ENCODE measurements at places on chromosomes 5 and 9. TPM values are rescaled to one million over a fixed set of nuclear protein-coding genes. Genes with fewer than 3 reads are reported as not detected.

GRCh38 chr9:20253635-20254034, 368.7 kb downstream of the MLLT3 start:
- no peak for DNase-seq

GRCh38 chr5:57299986-57300385, 126.1 kb downstream of the GPBP1 start:
- DNase-seq, result no peak

- DNase-seq, result peak; percentile 6
Observed at GRCh38 chr5:56984445-56984844, 32.5 kb upstream of the MIER3 start.

The OTULINL gene
- total RNA-seq, result 2.8 TPM

- DNase-seq, result no peak
Observed at GRCh38 chr9:93121316-93122241, 12.5 kb downstream of the NINJ1 start.

- DNase-seq, result peak; percentile 25
Observed at GRCh38 chr5:159208514-159209437, 577 bp downstream of the RNF145 start.

GRCh38 chr9:99999797-100000196, 93.3 kb downstream of the STX17 start:
- no peak for DNase-seq

DNA sequence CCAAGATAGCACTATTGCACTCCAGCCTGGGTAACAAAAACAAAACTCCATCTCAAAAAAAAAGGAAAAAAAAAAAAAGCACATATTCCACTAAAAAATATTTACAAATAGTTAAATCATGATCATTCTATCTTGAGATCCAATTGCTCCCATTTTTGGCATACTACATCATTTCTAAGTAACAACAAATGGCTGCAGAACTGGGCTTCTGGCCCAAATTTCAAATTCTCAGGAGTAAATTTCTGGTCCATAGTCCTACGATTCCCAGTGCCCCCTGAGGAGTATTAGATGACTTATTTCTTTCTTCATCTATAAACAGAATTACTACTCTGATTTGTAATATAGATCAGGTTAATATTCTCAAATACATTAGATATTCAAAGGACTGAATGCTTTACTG, 62.1 kb downstream of the CEMIP2 start:
- no peak for DNase-seq

The CNTLN gene
- 4.4 TPM for total RNA-seq

- DNase-seq, result no peak
Observed at GRCh38 chr9:27514551-27514950, 9.5 kb upstream of the IFNK start.

DNA sequence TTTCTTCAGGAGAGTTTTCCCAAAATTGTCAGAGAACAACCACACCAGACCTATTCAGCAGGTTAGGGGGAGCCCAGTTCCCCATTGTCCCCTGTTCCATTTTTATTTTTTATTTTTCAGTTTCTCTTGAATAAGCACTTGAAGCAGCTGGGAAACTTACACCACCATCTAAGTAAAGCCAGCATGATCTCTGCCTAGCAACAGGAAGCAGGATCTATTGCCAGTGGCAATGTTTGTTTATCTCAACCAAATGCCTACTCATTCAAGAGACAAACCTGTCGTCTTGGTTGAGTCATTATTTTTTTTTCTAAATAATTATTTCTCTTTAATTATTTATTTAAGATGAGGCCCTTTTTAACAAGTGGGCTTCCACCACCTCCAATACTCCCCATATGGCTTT, 379.3 kb downstream of the PLK2 start:
- DNase-seq, result peak; percentile 25

GRCh38 chr9:33139421-33140228, 27.5 kb downstream of the B4GALT1 start:
- peak; percentile 79 for DNase-seq

- DNase-seq, result no peak
Observed at GRCh38 chr9:83535736-83536135, 2.5 kb downstream of the FRMD3 start.

The LRRC14B gene
- total RNA-seq, result not detected

DNA sequence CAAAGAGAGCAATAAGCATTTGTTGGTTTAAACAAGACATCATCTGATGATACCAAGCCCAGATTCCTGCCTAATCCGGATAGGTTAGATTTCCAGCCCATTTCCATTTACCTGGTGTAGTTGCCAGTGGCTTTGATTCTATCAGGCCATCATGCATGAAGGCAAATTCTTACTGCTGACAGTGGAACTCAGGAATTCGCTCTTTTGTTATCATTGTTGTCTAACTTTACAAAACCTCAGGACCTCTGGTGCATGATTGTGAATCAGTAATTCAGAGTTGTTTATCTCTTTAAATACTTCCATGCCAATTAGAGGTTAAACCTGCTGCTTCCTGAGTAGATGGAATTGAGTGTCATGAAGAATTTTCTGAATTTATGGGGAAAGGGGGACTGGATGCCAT, 76.5 kb downstream of the C9orf152 start:
- DNase-seq, result peak; percentile 72

DNA sequence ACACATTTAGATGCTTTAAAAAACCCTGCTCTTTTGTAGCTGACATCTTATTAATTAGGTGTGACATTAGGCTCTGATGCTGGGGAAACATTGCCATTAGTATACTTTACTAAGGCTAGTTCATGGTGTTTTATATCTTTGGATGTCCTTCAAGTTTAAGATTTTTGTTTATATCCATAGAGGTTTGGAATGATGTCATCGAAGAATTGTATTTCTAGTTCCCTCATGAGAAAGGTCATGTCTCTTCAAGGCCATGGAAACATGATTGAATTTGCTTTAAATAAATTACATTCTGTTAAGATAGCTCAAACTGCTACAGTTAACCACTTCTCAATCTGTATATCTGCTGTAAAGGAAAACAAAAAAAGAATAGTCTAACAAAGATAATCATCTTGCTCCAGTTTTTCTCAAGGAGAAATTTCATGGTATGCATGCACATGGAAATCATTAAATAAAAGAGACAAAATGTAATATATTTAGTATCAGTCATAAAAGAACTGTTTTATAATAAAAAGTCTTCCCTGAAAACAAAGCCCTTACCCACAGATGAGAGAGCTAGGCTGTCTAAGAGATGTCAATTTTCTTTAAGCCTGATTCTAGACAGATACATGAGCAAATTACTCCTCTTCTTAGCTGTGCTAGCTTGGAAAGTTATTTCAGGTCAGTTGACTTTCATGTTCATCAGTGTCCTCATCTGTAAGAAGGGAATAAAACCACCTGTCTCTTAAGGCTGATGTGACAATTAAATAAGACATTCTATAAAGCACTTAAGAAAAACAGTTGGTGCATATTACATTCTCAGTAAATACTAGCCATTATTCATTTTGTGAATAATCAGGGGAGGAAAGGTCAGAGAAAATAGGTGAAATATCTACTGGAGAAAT, 25.0 kb upstream of the STARD4 start:
- no peak for DNase-seq

The PCDHA4 gene
- total RNA-seq, result 9.5 TPM

GRCh38 chr5:170644501-170644900, 139.0 kb upstream of the GABRP start:
- DNase-seq, result no peak

DNA sequence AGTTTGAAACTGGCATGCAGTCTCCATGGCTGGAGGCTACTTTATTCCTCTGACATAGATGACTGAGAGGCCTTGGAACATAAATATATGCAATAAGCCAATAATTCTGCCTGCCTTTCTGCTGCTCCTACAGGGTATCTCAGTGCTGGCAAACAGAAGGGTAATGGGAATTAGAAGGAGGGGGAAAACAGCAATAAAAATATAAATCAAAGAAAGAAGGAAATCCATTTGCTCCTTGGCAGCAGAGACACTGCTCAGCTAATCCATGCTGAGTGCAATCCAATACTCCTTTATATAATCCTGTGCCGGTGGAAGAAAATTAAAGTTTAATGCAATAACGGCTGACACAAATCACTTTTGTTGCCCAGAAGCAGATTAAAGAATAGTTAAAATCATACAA, 478.9 kb downstream of the SPATA31D1 start:
- DNase-seq, result no peak
